OCI-M1 (cell line): ENCODE measurements at places on chromosomes 13 and 19.

DNA sequence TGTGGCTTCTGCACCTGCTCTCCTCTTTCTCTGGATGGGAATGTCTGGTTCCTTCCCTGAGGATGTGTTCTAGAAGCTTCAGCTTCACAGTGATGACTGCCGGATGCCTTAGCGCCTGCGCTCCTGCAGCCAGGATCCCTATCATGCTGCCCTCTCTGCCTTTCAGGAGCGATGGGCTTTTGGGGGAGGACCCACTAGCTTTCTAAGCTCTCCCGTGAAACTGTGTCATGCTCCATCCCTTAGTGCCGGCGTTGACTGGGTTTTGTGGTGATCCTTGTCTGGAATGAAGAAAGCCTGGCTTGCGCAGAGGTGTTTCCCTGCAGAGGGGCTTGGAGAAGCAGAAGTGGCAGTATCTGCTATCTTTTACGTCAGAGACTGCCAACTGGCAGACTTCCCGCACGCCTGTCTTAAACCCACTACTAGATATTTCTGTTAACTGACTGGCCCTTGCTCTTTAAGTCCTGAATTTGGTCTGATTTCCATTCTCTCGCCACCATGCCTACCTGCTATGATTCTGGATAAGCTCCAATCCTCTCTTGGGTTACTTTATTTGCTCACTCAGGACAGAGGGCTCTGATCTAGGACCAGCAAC is 3.8 kb upstream of the KMT2B start:
- DNase-seq: peak; percentile 78

- no peak for DNase-seq
Observed at GRCh38 chr13:59880468-59880867, 283.3 kb downstream of the DIAPH3 start.

GRCh38 chr19:7959211-7959610 is 15.7 kb upstream of the TIMM44 start:
- DNase-seq: peak; percentile 16

- DNase-seq: no peak
Observed at GRCh38 chr13:98312606-98313005, 135.5 kb upstream of the RNF113B start.

GRCh38 chr13:112772929-112773328 is 83.1 kb downstream of the ATP11A start:
- no peak for DNase-seq

- no peak for DNase-seq
Observed at GRCh38 chr19:49887665-49888509, 8.8 kb downstream of the IL4I1 start.

- DNase-seq: no peak
Observed at GRCh38 chr19:17843908-17844490, 3.8 kb downstream of the JAK3 start.

- peak; percentile 82 for DNase-seq
Observed at GRCh38 chr19:15331419-15332310, 674 bp downstream of the BRD4 start.

GRCh38 chr19:19261350-19262189 is 11.5 kb downstream of the TM6SF2 start:
- DNase-seq: peak; percentile 78

GRCh38 chr13:106596275-106596937 is 28.5 kb upstream of the ARGLU1 start:
- DNase-seq: no peak

GRCh38 chr19:1745589-1746031 is 7.7 kb upstream of the ONECUT3 start:
- no peak for DNase-seq

DNA sequence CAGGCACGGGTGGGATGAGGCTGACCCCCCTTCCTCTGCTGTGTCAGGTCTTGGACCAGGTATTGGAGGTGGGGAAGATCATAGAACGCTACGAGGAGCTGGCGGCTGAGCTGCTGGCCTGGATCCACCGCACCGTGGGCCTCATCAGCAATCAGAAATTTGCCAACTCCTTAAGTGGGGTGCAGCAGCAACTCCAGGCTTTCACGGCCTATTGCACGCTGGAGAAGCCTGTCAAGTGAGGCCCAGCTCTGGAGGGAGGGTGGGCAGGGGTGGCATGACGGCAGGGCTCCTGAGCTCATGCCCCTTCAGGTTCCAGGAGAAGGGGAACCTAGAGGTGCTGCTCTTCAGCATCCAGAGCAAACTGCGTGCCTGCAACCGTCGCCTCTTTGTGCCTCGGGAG is 35.3 kb downstream of the SPTBN4 start:
- no peak for DNase-seq

GRCh38 chr13:104008541-104009435 is 942.6 kb upstream of the SLC10A2 start:
- DNase-seq: no peak

DNA sequence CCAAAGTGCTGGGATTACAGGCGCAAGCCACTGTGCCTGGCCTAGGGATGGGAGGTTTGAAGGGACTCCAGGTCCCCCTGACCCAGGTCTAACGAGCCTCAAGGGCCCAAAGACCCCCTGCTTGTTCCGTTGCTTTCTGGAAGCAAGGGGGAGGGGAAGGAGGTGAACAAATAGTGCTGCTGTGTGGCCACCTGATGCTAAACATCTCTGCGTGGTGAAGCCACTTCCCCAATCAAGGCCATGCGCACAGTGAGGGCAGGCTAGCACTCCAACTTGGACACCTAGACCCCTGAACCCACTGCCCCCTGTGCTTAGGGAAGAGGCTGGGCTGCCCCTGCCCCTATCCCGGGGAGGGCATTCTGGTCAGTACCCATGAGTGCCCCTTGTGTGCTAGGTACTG is 24.0 kb downstream of the CARM1 start:
- no peak for DNase-seq

DNA sequence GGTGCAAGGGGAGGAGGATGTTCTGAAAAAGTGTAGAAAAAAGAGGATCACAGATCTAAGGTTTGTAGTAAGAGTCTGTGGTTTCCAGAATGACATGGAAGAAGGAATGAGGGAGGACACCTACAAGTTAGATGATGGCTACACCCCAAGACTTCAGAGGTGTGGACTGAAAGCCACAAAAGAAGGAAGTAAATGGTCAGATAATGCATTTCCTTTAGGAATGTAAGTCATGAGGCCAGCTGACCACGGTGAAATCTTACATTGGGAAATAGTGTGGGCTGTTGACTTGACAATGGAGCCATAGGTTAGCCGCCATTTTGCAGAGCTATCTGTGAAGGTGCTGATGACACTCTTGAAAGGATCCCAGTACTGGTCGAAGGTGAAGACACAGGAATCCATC is 25.3 kb upstream of the FBXO27 start:
- DNase-seq: no peak

DNA sequence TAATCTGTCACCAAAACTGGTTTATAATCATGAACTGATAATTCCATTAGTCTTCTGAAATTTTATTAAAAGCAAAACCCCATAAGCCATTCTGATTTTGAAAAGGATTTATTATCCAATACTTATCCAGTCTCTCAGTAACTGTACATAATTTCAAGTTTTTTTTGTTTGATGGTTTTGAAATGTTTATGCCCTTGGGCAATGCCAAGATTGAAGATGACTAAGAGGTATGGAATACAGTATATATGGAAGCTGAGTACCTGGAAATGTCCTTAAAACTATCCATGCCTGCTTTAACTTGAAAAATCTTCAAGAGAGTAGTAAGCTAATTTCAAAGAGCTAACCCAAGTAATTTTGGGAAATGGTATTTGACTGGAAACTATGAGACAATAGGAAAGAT is 1.8 kb upstream of the NEK5 start:
- no peak for DNase-seq

- peak; percentile 43 for DNase-seq
Observed at GRCh38 chr13:106498158-106498557, 37.3 kb downstream of the EFNB2 start.

GRCh38 chr13:78437781-78438180 is 165.6 kb downstream of the POU4F1 start:
- DNase-seq: no peak

DNA sequence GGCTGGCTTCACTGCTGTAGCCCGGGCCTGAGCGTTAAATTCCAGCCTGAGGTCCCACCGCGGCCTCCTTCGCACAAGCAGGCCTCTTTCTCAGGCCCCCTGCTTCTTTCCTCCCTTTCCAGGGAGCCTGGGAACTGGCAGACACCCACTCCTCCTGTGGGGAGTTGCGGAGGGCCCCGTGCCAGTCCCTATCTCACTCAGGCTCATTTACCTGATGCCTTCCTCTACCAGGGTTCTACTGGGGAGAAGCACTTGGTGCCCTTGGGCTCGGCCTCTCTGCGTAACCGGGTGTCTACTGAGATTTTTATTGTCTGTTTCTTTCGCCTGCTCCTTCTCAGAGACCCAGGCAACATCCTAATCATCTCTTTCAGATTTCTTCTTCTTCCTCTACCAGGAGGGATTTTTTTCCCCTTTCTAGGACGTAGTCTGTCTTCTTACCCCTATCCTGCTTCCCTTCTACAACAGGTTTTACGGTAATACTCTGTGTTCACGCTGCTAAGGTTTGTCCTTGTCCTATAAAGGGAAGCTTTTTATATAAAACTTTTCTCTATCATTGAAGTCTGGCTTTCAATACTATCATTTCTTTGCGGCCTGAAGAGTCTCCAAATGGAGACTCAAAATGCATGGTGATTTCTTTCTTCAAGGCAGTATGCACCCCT is 135.4 kb upstream of the GPR12 start:
- no peak for DNase-seq

DNA sequence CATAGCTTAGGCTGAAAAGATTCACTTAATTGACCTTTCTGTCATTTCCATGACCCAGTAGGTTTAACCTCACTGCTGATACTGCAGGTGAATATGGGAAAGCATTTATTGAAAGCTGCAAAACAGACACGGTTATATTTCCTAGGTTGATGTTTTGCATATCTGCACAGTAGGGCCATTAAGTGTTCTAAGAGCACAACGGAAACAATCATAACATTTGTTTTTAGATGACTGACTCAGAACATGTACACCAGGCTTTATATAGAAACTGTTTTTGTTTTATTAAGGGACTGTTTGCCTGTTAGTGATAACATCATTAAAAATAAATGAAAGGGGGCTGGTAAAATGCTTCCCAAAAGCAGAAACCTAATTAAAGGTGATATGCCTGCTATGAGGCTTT is 367.8 kb downstream of the DACH1 start:
- DNase-seq: no peak

DNA sequence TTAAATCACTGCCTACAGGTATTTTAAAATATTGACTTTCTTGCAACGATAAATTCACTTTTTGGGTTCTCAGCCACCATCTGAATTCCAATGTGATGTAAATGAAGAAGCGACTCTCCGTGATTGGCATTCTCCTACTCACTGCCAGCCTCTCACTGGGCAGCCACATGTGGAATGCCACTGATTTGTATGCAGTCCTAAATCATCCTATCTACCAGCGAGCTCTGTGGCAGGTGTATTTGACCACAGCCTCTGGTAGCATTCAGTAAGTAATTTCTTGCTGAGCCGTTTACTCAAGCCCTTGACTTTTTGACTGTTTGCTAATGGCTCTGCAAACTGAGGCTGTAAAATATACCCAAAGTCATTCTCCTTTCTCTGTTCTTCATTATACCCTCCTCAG is 559.0 kb upstream of the SLC10A2 start:
- no peak for DNase-seq

DNA sequence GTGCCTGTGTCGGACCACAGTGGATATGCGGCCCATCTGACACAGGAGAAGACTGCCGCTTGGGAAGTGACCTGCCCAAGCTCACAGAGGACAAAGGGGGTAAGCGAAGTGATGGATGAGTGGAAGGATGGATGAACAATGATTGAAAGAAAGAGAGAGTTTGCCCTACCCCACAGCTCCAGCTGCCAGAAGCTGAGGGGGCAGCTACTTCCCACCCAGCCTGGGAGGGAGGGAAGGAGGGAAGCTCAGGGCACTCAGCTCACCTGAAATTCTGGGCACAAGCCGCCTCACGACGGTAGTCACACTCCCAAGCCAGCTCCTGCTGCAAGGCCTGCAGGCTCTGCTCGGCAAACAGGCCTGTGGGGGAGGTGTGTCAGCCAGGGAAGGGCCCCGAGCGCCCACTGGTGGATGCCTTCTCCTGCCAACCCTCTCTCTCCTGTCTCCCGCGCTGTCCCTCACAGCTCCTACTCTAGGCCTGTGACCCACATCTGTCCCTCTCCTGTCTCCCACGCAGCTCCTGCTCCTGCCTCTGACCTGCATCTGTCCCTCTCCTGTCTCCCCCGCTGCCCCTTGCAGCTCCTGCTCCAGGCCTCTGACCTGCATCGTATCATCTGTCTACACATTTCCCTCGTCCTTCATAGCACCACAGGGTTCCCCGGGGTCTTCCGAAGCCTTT is 12.0 kb upstream of the NUMBL start:
- peak; percentile 79 for DNase-seq

DNA sequence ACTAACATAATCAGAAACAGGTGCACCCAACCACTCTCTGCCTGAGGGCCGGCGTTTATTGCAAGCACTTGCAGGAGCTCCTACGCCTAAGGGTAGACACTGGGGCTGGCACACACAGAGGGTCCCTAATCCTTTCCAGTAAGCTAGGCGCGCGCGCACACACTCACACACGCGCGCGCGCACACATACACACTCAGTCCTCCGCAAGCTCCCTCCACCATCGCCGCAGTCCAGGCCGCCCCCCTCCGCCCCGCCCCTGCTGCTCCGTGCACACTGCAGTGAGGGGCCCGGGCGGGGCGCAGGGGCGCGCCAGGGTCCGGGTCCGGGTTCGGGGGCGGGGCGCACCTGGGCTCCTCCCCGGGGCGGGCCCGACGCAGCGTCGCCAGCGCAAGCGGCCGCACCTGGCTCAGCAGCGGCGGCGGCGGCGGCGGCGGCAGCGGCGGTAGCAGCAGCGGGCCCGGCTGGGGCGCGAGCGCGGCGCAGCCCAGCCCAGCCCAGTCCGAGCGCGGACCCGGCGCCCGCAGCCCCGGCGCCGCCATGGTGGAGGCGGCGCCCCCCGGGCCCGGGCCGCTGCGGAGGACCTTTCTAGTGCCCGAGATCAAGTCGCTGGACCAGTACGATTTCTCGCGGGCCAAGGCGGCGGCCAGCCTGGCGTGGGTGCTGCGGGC is at the start of gene CAMSAP3:
Gene CAMSAP3, plus strand, starts transcription at position 398 of the 668 bp plus-strand sequence. Its CDS starts 140 bp downstream, at position 538.
- no peak for DNase-seq

- DNase-seq: no peak
Observed at GRCh38 chr19:18597809-18598660, 8.6 kb downstream of the CRLF1 start.

GRCh38 chr19:34560229-34560628 is 78.7 kb downstream of the WTIP start:
- DNase-seq: no peak

GRCh38 chr13:40508127-40508526 is 158.3 kb downstream of the FOXO1 start:
- DNase-seq: no peak

GRCh38 chr13:85806553-85807175 is 7.4 kb upstream of the SLITRK6 start:
- DNase-seq: peak; percentile 82

GRCh38 chr13:113996081-113996911 is 22.4 kb upstream of the C13orf46 start:
- no peak for DNase-seq
